ENCODE measurements at places on chromosomes 13 and 19. TPM values are rescaled to one million over a fixed set of nuclear protein-coding genes. Genes with fewer than 3 reads are reported as not detected.

KCTD12 gene
- total RNA-seq = 13.3 TPM

FXYD1 gene
- total RNA-seq = 7.5 TPM

IQCN gene
- total RNA-seq = 35.7 TPM

PNMA8B gene
- total RNA-seq = not detected

FGF9 gene
- total RNA-seq = 2.2 TPM

ZNF30 gene
- total RNA-seq = 0.58 TPM

NLRP5 gene
- total RNA-seq = not detected

CYP4F2 gene
- not detected for total RNA-seq

LILRB3 gene
- total RNA-seq = 74.7 TPM

DNA sequence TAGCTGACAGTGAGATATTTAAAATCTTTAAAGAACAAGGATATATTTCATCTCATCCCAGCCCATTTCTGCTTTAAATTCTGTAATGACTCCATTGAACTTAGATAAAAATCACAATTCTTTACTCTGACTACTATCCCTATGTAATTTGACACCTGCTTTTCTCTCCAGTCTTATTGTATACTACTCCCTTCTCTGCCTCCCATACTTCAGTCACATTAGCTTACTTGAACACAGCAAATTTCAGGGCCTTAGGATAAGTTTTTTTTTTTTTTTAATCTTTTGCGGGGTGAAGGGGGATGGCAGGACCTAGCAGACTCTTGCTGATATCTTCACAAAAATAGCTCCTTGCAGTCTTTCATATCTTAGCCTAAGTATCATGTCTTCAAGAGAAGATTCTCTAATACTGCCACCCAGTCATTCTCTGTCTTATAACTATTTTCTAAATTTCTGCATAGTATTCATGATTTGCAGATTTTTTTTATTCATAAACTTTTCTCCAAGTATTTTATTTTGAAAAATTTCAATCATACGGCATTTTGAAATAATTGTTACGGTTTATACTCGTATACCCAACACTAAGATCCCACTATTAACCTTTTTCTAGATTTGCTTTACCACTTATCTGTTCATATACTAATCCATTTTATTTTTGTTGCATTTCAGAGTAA lies 151.4 kb downstream of the PCCA start:
- no peak for DNase-seq

- DNase-seq = no peak
Observed at GRCh38 chr13:96817336-96817941, 176.8 kb downstream of the OXGR1 start.

DNA sequence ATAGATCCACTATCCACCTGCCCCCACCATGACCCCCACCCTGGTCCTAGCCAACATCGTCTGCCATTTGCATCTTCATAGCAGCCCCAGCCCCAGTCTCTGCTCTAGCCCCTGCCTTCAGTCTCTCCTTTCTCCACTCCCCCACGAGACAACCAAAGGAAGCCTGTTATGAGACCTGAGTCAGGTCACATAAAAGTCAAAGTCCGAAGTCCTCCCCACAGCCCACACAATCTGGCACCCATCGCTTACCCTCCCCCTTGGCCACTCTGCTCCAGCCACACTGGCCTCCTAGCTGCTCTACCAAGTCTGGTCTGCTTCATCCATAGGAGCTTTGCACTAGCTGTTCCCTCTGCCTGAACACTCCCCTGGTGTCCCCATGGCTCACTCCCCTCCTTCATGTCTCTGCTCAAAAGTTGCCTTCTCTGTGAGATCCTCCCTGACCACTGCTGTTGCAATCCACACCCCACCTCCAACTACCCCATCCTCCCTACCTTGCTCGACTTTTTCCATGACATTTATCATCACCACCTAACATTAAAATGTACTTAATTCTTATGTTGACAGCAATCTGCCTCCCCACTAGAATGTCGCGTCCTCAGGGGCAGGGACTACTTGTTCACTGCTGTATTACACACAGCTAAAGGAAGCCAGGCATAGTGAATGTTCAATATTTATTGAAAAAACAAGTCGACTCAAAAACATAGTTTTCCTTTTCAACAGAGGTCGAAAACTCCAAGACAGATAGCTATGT lies 1.2 kb upstream of the PLEKHG2 start:
- peak; percentile 89 for DNase-seq

- DNase-seq = no peak
Observed at GRCh38 chr13:30129411-30129810, 177.9 kb downstream of the KATNAL1 start.

- DNase-seq = peak; percentile 92
Observed at GRCh38 chr19:49362048-49362928, at the start of gene TEAD2. Gene TEAD2 (minus strand): TSS chr19:49362416. CDS start chr19:49360075, 2,341 bp downstream.

GRCh38 chr13:68748038-68748437 lies 1359.6 kb upstream of the ATXN8OS start:
- DNase-seq = no peak

DNA sequence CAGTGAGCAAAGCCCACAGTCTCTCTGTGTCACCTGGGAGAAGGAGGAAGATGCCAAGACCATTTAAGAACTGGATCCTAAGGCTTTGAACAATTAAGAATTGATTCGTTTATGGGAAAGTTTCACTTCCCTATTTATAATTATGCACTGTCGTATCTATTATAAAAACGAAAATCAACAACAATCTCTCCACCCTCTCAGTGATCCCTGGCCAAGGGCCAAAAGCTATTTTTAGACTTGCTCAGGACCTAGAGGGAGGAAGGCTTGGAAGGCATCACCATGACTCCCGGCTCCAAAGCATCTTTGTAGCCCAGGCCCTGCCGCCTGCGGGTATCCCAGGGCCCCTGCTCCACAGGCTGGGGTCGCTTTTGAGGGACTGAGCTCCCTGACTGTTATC lies 1.3 kb downstream of the RHPN2 start:
- peak; percentile 83 for DNase-seq

- peak; percentile 89 for DNase-seq
Observed at GRCh38 chr19:14472202-14472938, 2.8 kb downstream of the PTGER1 start.

DNA sequence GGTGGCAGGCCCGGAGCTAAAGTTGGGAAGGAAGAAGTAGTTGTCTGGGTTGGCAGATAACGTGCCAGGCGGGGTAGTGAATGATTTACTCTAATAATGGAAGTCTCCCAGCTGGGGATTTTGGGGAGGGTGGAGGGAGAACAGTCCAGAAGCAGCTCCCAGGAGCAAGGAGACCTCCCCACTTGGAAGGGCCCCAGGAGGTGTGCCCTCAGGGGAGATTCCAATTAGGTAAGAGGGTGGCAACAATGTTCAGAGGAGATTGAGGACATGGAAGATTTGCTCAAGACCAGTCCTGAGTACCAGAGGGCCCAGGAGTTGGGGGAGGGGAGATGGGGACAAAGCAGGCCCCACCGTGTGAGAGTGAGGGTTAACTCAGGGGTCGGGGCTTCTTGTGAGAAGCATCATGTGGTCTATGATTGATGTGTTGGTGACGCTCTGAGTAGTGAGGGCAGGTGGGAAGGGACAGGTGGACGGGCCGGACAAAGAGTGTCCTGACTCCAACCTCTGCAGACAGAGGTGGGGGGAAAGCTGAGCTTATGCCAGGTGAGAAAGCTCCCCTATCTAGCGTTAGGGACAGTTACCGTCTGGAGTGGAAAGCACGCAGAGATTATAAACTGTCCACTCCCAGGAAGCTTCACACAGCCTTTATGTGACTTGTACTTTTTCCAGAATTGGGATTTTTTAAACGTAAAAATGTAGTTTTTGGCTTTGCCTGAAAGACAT lies 3.5 kb downstream of the SPINT2 start:
- DNase-seq = peak; percentile 81

DNA sequence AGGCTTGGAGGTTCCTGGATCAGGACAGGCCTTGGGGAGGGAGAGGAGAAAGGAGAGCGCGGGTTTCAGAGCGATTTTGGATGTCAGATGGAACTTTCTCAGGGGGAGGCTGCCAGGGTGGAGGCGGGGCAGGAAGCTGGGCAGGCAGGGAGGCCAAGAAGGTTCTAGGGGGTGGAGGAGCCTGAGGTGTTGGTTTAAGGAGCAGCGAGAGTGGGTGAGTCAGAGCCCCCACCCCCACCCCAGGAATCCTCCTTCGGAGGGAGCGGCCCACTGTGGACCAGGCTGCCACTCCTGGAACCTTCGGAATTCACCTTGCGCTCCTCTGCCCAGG lies 15.9 kb upstream of the NOP53 start:
- peak; percentile 63 for DNase-seq

DNA sequence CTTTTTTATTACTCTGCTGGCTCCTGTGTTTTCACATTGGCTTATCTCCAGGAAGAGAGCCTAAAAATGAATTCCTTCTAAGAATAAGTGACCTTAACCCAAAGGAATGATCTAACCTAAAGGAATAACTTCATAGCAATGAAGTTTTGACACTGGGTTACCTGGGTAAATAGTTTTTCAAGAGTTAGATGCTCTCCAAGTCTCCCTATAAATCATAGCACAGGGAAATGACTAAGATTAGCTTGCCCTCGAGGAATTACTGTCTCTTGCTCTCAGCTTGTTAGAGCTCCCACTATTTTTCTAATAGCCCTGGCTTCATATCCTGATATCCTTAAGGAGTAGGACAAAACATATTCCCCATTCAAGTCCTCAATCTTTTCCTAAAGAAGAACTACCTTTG lies 66.3 kb downstream of the SPRY2 start:
- no peak for DNase-seq

DNA sequence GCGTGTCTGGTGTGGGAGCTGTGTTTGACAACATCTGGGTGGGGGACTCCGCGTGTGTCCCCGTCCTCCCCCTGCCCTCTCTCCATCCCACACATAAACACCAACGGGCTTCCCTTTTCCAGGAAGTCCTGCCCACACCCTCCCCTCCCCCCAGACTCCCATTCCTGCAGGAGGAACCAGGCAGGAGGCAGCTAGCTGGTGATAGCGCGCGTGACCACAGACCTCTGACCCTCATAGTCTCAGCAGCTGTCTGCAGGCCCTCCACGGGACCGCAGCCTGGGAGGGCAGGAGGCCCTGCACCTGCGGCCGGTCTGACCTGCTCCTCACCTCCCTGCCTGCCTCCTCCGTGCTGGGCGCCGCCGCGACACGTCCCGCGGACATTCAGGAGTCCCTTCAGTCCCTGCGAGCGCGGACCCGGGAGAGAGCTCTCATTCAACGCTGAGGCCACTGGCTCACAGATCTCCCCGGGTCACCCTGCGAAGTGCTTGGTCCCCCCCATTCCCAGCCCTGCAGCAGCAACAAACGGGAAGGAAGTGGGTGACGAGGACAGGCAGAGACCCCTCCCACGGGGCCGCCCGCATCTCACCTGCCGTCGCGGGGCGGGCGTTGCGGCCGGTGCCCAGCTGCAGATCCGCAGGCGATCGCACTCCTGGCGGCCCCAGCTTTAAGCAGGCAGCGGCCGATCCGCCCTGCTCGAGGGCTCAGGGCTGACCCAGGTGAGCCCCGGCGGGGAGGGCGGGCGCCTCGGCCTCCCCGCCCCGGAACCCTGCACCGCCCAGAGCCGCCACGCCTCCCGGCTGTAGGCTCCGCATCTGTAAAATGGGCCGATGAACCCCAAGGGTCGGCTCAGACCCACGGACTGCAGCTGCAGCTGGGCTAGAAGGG lies 1.1 kb upstream of the ACP5 start:
- DNase-seq = peak; percentile 70

GRCh38 chr13:74136084-74136658 lies 2.0 kb upstream of the KLF12 start:
- DNase-seq = peak; percentile 28

- DNase-seq = no peak
Observed at GRCh38 chr19:38434549-38435051, 1.1 kb downstream of the RYR1 start.

DNA sequence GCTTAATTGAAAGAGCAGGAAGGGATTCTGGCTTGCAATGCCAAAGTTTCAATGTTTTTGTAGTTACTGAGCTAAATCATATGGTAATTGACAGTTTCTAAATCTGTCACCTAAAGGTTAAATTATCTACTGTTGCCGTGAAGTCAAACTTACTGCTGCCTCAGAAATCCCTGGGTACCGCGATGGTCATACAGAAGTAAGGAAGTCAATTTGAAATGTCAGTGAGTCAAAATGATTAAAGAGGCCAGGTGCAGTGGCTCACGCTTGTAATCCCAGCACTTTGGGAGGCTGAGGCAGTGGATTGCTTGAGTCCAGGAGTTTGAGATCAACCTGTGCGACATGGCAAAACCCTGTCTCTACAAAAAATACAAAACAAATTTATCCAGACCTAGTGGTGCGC lies 48.8 kb upstream of the TPM4 start:
- DNase-seq = no peak

DNA sequence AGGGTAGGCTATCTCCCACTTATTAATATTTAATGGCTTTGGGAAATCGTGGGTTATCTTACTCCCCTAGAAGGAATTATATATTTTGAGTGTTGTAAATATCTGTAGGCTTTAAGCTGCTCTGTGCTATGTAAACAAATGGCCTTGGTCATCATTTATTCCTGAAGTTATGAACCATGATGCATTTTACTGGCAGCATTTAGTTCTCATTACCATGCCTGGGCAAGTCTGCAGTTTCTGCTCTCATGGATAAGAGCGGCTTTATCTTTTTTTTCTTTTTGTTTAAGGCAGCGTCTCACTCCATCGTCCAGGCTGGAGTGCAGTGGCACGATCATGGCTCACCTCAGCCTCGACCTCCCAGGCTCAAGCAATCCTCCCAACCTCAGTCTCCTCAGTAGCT lies 156.1 kb downstream of the IRS2 start:
- no peak for DNase-seq

DNA sequence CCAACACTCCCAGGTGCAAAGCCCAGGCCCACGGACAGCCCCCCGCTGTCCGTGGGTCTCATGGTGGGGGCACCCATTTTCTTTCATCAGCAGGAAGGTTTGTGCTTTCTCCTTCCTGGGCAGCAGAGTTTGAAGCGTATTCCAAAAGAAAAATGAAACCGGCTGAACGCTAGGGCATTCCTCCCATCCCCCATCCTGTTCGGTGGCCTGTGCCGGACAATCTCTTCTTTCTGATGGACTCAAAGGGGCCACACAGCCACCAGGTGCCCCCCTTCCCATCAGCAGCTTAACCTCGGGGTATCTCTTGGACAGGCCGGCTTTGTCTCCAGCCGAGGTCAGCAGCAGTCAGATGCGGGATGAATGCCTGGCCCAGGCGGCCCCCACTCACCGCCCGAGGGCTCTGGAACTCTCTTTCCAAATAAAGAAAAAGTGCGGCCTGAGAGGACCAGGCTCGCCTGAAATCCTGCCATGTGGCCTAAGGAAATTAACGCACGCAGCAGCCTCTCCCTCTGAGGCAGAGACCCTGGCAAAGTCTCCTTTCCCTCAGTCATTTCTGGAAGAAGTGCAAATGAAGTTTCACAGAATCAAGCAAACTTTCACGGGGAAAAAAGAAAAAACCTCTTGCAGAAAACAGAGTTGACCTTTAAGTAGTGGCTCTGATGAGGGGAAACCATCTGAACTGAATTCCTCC lies 67.8 kb downstream of the RASA3 start:
- DNase-seq = peak; percentile 67

DNA sequence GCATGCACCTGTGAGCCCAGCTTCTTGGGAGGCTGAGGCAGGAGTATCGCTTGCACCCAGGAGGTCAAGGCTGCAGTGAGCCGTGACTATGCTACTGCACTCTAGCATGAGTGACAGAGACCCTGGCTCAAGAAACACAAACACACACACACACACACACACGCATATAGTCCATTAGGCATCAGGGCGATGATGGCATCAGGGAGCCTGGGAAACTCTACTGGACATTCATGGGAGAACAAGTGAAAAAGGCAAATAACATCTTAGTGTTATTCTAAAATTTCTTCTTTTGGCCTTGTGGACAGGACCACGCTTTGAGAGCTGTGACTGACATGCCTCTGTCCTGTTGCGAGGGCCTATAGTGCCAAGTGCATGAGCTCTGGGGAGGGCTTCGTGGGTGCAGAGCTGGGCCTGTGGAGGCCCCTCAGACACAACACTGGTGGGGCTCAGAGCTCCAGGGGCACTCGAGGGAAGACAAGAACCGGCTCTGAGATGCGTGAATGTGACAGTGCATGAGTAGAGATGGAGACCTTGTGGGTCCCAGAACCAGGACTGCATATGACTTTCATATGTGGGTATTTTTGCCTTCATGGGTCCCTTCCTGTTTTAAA lies 8.0 kb upstream of the USF2 start:
- DNase-seq = peak; percentile 17

Data from stomach (tissue), 19 donors.